ENCODE measurements at places on chromosomes 1 and 21.

- no peak for DNase-seq
Measured at GRCh38 chr1:40620586-40621210, 44.8 kb downstream of the RIMS3 start.

GRCh38 chr1:199859491-199859933 lies 168.0 kb upstream of the NR5A2 start:
- no peak for DNase-seq

DNA sequence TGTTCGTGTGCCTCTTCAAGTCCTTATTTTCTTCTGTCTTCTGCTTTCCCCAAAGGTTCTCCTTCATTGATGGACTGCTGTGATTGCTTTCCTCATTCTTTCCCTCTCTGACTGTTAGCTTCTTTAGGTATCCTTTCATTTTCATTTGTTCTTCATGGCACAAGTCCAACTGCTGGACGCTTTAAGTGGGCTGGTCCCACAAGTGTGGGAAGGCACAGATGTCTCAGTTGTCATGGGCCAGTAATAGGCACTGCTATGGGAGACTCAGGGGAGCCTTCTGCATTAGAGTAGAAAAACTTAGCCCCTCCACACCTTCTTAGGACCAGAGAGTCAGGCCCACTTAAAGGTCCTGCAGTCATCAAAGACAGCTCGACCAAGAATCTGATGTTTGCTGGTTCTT lies 122.3 kb upstream of the C1orf105 start:
- DNase-seq: no peak

DNA sequence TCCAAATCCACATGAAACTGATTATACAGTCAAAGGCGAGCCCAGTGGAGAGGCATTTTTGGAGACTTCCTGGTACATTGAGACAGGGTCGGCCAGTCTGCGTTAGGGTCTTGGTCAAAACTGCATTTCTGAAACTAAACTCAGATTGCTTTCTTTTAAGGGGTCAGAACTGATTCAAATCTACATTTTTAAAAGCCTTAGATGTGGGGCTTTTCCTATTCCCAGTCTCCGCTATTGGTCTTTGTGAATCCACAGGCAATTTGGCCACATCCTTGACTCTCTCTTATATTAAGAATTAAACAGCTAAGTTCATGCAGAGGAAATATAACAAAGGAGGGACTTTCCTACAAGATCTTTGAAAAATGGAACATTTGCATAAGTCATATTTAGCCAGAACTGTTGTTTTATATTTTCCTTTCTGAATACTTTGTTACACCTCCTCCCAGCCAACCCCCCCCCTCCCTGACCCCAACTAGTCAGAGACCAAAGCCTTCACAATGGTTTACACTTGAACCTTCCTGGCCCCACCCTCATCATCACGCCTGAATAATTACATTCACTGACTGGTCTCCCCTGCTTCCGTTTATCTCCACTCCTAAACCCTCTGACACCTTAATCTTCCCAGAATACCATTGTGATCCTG lies 30.9 kb downstream of the SELL start:
- DNase-seq: no peak

- no peak for DNase-seq
Measured at GRCh38 chr1:167128261-167129227, 34.7 kb downstream of the STYXL2 start.

Data from ecto neural progenitor cell (in vitro differentiated cells).